ENCODE measurements at places on chromosomes 12 and 14.

DNA sequence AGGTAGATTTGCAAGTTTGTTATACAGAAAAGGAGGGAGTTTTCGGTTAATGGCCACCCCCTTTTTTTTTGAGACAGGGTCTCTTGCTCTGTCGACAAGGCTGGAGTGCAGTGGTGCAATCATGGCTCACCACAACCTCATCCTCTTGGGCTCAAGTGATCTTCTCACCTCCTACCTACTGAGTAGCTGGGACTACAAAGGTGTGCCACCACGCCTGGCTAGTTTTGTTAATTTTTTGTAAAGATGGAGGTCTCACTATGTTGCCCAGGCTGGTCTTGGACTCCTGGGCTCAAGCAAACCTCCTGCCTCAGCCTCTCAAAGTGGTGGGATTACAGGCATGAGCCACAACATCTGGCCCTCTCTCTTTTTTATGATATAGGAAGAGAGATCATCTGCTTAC lies 94.6 kb downstream of the CDK17 start:
- DNase-seq, result no peak

- DNase-seq, result no peak
Observed at GRCh38 chr14:47328376-47328775, 347.0 kb downstream of the MDGA2 start.

GRCh38 chr14:86115972-86116371 lies 586.0 kb downstream of the FLRT2 start:
- no peak for DNase-seq

- no peak for DNase-seq
Observed at GRCh38 chr12:117526757-117527478, 165.5 kb upstream of the NOS1 start.

DNA sequence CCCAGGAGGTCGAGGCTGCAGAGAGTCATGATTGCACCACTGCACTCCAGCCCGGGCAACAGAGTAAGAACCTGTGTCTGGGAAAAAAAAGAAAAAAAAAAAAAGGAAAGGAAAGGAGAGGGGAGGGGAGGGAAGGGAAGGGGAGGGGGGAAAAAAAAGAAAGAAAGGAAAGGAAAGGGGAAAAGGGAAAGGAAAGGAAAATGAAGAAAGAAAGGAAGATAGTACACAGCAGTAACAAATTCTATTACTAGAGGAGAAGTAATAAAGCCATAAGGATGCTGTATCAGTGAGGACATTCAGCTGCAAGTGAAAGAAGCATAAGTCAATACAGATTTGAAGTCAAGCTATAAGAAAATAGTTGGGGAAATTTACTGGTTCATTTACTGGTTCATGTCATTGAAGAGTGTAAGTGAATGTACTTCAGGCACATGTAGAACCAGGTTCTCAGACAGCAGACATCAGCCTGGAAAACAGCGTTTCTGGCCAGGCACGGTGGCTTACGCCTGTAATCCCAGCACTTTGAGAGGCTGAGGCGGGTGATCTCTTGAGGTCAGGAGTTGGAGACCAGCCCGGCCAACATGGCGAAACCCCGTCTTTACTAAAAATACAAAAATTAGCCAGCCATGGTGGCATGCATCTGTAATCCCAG lies 37.4 kb downstream of the NDUFA12 start:
- no peak for DNase-seq
